ENCODE measurements at places on chromosomes 7 and 10.
A peak's percentile ranks its signal among the peaks of the same experiment; 100 is the strongest.

- DNase-seq = no peak
Measured at GRCh38 chr7:35003679-35004303, 33.5 kb downstream of the DPY19L1 start.

DNA sequence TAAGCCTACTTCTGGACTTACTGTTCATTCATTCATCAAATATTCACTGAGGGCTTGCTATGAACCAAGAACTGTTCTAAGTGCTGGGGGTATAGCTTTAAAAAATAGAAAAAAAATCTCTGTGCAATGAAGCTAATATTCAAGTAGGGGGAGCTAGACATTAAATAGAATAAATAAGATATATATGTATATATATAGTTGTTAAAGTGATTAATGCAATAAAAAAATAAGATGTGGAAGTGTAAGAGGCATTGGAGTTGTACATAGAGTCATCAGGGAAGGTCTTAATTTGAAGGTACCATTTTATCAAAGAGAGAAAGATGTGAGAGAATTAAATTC is 181.2 kb upstream of the AGR3 start:
- DNase-seq = no peak

DNA sequence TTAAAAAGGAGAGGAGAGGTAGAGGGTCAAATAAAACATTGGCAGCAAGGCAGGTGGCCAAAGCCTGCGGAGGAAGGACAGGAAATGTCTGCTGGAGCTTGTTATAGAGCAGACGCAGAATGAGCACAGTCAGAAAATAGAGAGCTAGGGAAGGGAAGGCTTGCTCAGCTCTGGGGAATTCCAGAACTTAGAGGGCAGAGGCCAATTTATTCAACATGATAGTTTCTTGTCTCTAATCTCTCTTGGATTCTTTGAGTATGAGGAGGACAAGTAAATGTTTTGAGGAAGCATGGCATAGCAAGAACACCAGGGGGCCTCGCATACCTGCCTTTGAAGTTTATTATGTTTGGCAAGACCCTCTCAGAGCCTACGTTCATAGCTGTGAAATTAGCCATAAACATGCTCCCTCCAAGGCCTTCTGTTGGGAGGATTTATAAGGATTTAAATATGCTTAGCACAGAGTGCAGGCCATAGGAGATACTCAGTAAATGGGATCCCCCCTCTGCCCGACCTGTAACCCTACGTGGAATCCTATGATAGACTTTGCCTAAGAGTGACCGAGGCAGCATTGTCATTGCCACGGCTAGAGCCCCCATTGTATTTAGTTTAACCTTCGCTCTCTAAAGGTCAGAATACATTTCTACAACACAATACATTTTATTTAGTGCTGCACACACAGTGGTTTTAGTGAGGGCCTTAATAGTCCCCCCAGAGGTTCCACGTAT is 293.9 kb downstream of the CCDC3 start:
- DNase-seq = no peak

DNA sequence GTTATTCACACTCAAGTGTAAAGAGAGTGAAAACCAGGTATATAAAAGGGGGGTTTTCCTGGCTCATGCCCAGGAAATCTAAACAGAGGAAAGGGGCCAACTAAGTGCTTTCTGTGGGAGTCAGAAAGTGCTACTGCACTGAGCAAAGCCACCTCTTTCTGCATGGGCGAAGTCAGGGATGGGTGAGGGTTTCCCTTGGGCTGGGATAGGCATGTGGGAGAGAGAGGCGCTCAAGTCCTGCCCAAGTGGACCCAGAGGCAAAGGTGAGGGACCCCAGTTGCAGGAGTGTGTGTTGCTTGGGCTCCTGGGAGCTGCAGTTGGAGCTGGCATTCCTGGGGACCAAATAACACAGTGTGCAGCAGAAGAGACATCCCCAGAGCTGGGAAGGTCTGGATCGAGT is 65.9 kb downstream of the PRR15 start:
- DNase-seq = no peak

DNA sequence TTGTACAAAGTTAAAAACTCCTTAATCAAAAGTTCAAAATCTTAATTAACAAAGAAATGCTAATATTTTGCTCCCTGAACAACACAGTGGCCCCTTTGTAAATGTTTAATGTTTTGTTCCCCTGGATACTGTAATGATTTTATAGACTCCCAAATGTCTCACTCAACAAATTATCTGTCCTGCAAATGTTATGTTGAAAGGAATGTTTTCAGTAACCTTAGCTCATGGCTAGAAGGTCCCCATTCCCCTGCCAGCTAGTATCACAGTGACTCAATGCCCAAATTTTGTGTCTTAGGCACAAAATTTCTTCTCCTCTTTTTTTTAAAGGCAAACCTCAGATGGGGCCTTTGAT is 298.9 kb downstream of the ELMO1 start:
- DNase-seq = no peak

DNA sequence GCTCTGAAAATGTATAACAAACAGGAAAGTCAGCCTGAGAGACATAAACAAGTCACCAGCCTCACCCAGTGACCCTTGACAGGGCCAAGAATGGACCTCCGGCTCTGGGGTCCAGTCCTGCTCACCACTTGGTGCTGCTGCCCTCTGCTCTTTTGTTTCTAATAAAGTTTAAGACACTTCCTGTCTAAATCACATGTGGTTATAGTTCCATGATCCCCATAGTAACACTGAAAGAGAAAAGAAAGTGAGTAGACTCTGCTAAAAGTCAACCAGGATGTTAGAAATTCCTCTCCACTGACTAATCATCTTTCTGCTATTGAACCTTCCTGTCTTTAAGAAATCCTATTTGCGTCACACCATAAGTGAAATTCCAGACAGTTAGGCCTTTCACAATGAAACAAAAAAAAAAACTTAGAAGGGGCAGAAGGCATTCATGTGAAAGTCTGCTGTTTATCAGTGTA is 179.2 kb upstream of the BET1 start:
- DNase-seq = no peak

GRCh38 chr7:70217571-70217970 is 619.3 kb downstream of the AUTS2 start:
- no peak for DNase-seq

GRCh38 chr10:4067531-4067930 is 282.5 kb upstream of the KLF6 start:
- peak; percentile 21 for DNase-seq

DNA sequence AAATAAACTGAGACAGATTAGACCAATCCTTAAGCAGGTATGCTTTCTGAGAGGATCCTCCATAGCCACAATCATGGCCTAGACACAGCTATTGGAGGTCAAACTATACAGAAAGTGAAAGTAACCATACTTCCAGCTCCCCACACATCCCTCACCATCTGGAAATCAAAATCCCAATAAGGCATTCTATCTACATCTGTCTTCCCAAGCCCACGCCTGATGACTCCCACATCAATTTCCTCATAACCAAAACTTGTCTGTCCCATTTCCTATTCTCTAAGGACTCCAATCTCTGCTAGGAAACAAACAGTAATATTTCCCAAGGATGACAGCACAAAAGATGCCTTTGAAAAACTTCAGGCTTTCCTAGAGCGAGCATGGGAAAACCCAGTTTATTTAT is 247.3 kb upstream of the HPS1 start:
- no peak for DNase-seq

Data from stimulated activated CD4-positive, alpha-beta T cell treated with anti-CD3 and anti-CD28 coated beads, TNF-alpha, amount 100 ng/mL, for 24 hours (primary cell).